H4 (cell line): ENCODE measurements at places on chromosomes 5 and 9. TPM values are rescaled to one million over a fixed set of nuclear protein-coding genes. Genes with fewer than 3 reads are reported as not detected.

The BAAT gene
- total RNA-seq: not detected in 2 replicates

DNA sequence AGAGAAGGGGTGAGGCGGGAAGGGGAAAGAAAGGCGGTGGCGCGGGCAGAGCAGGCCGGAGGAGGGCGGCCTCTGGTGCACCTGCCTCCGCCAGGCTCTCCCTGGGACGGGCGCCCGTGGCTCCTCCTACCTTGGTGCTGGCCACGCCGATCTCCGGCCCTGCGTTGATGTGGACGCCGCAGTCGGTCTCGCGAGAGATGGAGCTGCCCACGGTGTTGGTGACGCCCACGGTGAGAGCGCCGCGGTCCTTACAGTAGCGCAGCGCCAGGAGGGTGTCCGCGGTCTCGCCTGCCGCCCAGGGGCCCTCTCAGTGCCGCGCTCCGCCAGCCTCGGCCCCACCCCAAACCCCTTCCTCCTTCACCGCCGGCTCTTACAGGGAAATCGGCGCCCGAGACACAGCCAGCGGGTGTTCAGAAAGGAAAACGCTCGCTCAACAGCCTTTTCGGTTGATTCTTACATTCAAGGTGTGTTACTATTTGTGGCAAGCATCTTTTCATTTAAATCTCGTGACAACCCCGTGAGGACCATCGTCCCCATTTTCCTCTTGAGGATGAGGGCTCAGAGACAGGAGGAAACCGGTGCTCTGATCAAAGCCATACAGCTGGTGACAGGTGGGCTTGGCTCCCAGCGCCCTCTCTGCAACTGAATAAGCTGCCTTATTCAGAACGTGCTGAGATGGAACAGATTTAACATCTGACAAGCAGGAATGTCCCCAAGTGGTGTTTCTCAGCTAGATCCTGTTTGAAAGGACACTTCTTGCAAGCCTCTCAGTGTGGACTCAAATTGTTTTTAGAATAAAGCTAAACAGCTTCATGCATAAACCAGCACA is 22.0 kb upstream of the MAPK9 start:
- peak; percentile 91 for DNase-seq

DNA sequence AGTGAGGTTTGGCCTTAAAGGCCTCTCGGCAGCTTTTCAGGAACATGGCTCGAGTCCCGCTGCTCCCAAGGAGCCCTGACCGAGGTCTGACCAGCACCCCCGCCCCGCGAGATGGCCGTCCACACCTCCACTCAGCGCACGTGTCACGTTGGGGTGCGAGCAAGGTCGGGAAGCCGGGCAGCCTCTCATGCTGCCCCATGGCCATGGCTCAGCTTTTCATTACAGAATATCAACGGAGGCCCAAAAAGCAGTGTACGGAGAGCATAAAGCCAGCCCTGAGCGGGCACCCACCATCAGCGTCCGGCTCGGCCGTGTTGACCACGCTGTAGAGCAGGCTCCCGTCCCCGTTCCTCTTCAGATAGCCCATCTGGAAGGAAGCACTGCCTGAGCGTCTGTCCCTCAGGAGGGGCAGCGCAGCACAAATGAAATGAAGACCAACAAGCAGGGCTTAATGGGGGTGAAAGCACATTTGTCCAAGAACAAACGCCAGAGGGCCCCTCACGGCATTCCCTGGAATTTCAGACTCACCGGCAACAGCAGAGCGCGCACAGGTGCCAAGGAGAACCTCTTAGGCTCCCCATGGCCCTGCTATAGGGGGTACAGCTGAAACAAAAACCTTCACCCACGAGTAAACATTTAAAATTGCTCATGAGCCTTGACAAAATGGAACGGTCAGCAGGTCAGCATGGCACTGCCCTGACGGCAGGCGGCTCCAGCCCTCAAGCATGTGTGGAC is 11.6 kb downstream of the BRD9 start:
- DNase-seq: no peak

DNA sequence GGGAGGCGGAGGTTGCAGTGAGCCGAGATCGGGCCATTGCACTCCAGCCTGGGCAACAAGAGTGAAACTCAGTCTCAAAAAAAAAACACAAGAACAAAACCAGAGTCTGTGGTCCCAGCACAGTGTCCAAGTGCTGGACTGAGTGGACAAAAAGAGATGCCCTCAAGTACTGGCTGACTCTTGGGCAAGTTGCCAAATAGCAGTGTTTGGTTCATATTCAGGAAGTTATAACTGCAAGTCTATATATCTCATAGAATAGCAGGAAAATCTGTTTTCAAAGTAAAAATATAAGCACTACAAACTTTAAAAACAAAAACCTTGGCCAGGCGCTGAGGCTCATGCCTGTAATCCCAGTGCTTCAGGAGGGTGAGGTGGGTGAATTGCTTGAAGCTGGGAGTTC is 7.3 kb downstream of the HABP4 start:
- DNase-seq: no peak

The NDUFAF2 gene
- total RNA-seq: 60.2 and 76.2 TPM in 2 replicates

- DNase-seq: no peak
These were observed 720.8 kb upstream of the ADAMTS16 start for GRCh38 chr5:4419281-4419680.

The PCDHB15 gene
- 0.16 and 2.1 TPM in 2 replicates for total RNA-seq

DNA sequence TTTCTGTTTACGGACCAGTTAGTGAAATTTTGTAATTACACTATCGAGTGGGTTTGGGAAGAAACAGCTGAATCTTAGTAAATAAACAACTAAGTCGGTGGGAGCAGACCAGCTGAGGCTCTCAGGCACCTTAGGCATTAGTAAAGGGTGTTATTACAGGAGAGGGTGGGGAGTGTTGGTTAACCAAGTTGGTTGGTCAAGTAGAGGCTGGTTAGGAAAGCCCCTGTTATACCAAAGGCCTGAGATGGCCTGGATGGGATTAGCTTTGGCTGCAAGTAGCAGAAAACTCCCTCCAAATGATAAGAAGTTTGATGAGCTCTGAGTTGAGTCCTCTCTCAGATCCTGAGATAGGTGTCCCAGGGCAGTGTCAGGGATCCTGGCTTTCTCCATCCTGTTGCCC is 81.3 kb downstream of the PPARGC1B start:
- DNase-seq: no peak
